Stomach (tissue), 19 donors: ENCODE measurements at places on chromosomes 16 and 17. TPM values are rescaled to one million over a fixed set of nuclear protein-coding genes. Genes with fewer than 3 reads are reported as not detected.

DNA sequence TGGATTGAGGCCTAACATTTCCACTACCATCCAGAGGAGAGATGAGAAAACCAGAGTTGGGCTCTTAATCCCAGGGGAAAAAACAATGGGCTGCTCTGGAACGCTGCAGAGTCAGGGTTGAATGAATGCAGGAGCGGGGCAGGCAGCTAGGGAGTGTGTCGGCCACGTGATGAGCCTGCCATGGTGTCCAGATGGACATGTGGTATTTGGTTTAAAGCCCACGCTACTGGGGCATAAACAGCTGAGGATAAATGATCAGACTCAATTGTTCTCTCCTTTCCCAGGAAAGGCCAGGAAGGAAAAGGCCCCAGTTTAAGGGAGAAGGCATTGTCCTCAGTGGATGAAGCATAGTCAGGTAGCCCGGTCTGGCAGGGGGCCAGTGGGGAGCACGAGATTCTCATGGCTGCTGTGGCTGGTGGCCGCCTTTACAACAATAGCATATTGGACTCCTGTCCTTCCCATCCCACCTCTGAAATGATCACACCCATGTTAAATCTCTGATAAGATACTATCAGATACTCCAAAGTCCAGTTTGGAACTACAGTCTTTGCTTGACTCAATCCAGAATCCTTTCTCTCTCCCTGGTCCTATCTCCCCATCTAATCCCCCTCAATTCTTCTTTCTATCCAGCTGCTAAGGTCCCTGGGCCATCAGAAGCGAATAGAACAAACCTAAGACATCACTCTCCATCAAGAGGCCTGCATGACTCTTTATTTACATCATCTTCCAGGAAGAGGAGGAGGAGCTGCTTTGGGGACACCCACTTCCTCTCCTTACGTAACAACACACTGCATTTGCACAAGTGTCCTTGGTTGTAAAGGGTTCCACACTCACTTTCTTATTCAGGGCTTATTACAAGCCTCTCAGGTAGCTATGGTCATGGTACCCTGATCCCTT, 20.4 kb downstream of the CA4 start:
- no peak for DNase-seq
- H3K4me3 ChIP-seq = no peak overlapping the region
- H3K27me3 ChIP-seq = no peaks in the 10 kb centered on the region
- no peaks in the 10 kb centered on the region for H3K36me3 ChIP-seq

DNA sequence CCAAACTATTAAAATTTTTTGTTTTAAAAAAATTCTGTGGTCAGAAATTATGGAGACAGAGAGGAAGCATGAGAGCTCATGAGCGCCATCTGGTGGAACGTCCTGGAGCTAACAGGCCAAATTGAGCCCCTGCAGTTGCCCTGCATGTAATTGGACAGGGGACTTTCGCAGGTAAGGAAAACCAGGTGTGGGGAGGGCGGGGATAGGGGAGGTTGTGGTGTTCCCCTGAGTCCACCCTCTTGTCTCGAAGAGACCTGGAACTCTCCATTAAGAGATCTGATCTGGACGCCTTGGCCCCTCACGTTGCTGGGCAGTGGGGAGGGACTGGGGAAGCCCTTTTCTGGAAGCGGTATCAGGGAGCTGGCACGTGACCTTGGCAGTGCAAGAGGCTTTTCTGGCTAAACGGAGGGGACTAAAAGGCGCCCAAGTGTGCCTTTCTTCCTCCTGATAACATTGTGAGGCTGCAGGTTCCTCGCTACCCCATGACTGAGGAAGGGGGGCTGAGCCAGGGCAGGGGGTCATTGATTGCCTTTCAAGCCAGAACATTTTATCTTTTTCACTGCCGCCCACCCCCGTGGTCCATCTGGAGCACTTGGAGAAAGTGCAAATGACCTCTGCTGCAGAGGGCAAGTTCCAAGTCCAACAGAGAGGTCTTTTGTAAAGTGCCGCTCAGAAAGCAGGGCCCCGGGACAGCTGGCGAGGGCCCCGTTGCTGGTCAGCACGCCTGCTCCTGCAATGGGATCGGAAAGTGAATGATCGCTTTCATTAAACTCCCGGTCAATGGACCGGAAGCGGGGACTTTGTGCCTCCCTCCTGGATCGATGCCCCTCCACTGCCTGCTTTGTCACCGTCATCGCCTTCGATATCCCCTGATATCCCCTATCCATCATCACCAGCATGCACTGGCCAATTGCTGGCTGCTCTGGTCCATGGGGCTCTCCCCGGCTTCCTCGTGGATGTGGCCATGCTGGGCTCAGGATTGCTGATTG, 18.4 kb downstream of the PDILT start:
- H3K4me1 ChIP-seq = peaks cover 18% of the 10 kb centered on the region
- peaks cover 8% of the 10 kb centered on the region for H3K27me3 ChIP-seq
- H3K4me3 ChIP-seq = peak overlapping the region; percentile 15
- peak; percentile 89 for DNase-seq
- peak overlapping the region; percentile 59 for H3K27ac ChIP-seq

DNA sequence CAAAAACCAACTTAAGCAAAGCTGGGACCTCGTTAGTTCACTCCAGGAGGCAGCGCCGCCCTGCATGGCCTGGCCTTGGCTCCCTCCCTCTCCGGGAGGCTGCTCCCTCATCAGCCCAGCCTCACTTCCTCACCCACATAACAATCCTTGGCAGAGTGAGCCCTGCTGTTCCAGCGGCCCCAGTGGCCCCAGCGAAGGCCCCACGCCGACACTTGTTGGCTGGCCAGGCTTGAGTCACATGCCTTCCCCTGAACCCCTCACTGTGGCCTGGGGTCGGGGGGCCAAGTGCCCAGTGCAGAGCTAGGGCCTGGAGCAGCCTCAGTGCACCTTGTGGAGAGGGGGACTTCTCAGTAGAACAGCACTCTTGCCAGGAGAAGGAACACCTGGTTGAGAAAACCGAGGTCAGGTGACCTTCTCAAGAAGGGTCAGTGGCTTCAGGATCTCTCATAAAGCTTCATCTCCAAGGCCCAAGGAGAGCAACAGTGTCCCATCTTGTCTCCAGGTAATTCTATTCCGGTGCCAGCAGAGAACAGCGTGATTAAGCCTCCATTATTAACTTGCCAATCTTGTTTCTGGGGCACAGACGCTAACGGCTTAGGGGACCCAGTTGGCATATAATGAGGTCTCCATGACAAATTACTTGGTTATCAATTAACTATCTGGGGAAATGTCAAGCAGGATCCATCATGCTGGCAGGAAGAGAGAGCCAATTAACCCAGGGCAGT, 26.8 kb downstream of the ENDOV start:
- no peaks in the 10 kb centered on the region for H3K27me3 ChIP-seq
- H3K36me3 ChIP-seq = peaks cover 5% of the 10 kb centered on the region
- no peak overlapping the region for H3K4me3 ChIP-seq

GRCh38 chr16:19118938-19119431, 5.2 kb downstream of the ITPRIPL2 start:
- H3K4me3 ChIP-seq = peak overlapping the region; percentile 23
- H3K27me3 ChIP-seq = no peaks in the 10 kb centered on the region
- DNase-seq = no peak
- H3K27ac ChIP-seq = peak overlapping the region; percentile 67
- peaks cover 43% of the 10 kb centered on the region for H3K4me1 ChIP-seq

DNA sequence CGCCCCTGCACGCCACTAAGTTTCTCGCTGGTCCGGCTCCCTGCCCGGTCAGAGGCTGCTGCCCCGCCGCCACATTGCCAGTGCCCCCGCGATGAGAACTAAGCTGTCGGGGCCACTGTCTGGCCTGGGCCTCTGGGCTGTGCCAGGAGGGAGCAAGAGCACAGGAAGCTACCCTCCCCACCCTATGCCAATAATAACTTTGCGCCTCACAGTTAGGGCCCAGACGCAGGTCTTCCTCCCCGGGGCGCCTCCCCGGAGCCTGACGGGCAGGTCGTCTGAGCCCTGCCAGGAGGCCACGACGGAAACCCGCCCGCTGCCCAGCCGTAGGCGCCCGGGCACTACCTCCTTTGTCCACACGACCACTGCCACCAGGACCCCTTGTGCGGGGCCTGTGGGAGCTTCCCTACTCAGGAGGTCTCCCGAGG, 1.5 kb downstream of the ZFPM1 start:
- peak; percentile 64 for DNase-seq
- H3K36me3 ChIP-seq = no peaks in the 10 kb centered on the region
- H3K4me3 ChIP-seq = peak overlapping the region; percentile 73
- H3K27ac ChIP-seq = peak overlapping the region; percentile 89
- H3K4me1 ChIP-seq = peaks cover 37% of the 10 kb centered on the region

- H3K27me3 ChIP-seq = no peaks in the 10 kb centered on the region
Observed at GRCh38 chr16:66103211-66103610, 263.3 kb upstream of the CDH5 start.

- no peak overlapping the region for H3K4me3 ChIP-seq
- no peak for DNase-seq
- no peaks in the 10 kb centered on the region for H3K36me3 ChIP-seq
- no peaks in the 10 kb centered on the region for H3K27me3 ChIP-seq
- peaks cover 10% of the 10 kb centered on the region for H3K4me1 ChIP-seq
Observed at GRCh38 chr17:54861471-54861983, 39.1 kb upstream of the TOM1L1 start.

SEBOX gene
- not detected for total RNA-seq

WFDC1 gene
- total RNA-seq = 64.3 TPM

WFIKKN2 gene
- not detected for total RNA-seq

TMEM235 gene
- total RNA-seq = not detected
